Type B pancreatic cell (in vitro differentiated cells): ENCODE measurements at places on chromosomes 16 and 17. TPM values are rescaled to one million over a fixed set of nuclear protein-coding genes. Genes with fewer than 3 reads are reported as not detected.

EPX gene
- not detected in 2 replicates for total RNA-seq

KRT40 gene
- total RNA-seq, result 2.3 and 5.5 TPM in 2 replicates

TNS4 gene
- 1.8 and 2.3 TPM in 2 replicates for total RNA-seq

CCL16 gene
- not detected in 2 replicates for total RNA-seq

GRCh38 chr16:89147085-89147817 is 24.3 kb upstream of the CDH15 start:
- no peak for DNase-seq
- H3K4me1 ChIP-seq, result no peaks in the 10 kb centered on the region
- no peaks in the 10 kb centered on the region for H3K27me3 ChIP-seq
- peaks cover 15% of the 10 kb centered on the region for H3K36me3 ChIP-seq

DNA sequence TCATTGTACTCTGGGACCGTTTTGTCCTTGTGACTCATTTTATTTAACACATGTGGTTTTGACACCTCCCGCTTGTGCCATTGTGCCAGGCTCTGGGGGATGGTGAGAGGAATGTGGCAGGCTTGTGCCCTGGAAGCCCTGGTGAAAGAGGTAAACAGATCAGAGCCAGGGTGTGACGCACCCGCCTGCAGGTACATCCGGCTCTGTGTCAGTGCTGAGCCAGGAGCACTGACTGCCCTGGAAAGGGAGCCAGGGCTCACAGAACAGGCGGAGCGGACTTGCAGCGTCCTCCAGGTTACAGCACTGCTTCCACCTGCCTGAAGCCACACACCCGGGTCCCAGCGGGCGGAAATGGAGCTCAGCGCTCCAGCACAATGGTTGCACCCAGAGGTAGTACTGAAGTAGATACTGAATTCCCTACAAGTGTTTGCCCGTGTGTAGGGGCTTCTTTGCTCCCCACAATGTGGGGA is 30.6 kb downstream of the CDRT15 start:
- no peaks in the 10 kb centered on the region for H3K27me3 ChIP-seq
- no peak overlapping the region for H3K27ac ChIP-seq
- H3K36me3 ChIP-seq, result peaks cover 37% of the 10 kb centered on the region
- H3K4me1 ChIP-seq, result peaks cover 7% of the 10 kb centered on the region
- no peak overlapping the region for H3K4me3 ChIP-seq

- H3K36me3 ChIP-seq, result no peaks in the 10 kb centered on the region
- DNase-seq, result no peak
- no peak overlapping the region for H3K27ac ChIP-seq
- H3K4me1 ChIP-seq, result no peaks in the 10 kb centered on the region
- H3K4me3 ChIP-seq, result no peak overlapping the region
Observed at GRCh38 chr17:11264183-11264871, 23.3 kb downstream of the SHISA6 start.

DNA sequence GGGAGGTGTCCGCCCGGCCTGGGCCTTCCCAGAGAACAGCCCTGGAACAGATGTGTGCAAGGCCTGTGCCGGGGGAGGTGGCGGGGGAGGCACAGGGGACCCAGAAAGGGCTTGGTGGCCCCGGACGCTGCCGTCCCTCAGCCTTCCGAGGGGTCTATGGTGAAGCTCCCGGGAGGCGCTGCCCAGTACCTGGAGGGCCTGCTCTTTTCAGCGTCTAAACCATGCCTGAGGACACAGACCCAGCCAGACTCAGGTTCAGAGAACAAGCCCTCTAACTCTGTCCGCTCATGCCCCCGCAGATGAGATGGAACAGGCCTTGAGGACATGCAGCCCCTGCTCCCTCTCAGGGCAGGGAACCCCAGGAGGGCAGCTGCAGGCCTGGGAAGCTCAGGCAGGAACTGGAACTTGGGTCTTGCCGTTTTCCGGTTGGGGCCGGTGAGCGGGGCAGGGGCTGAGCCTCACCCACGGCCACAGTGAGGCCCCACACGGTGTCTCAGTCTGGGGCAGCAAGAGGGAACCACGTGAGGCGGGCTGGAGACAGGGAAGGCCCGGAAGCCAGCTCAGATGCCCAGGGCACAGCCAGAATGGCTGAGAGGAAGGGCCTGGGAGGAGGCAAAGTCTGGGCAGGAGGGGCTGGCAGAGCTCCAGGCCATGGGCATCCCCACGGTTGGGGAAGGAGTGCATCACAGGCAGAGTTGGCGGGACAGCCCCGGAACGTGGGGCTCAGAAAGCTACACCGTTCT is 12.5 kb downstream of the SLC16A3 start:
- H3K27ac ChIP-seq, result no peak overlapping the region
- H3K4me1 ChIP-seq, result peaks cover 5% of the 10 kb centered on the region
- no peak for DNase-seq
- no peak overlapping the region for H3K4me3 ChIP-seq

GRCh38 chr17:8828517-8828875 is 29.3 kb upstream of the MFSD6L start:
- H3K27ac ChIP-seq, result no peak overlapping the region
- no peaks in the 10 kb centered on the region for H3K27me3 ChIP-seq
- no peak overlapping the region for H3K4me3 ChIP-seq

GRCh38 chr16:51971184-51971583 is 575.8 kb downstream of the TOX3 start:
- H3K27ac ChIP-seq, result no peak overlapping the region
- H3K36me3 ChIP-seq, result no peaks in the 10 kb centered on the region
- peaks cover 21% of the 10 kb centered on the region for H3K27me3 ChIP-seq
